Stimulated activated memory B cell treated with anti-CD40 and anti-IgM and Interleukin-4, amounts not matched to agents 10 μg/mL and 1 μg/mL and 100 μg/mL, for 72 hours (primary cell): ENCODE measurements at places on chromosomes 16 and 17.

DNA sequence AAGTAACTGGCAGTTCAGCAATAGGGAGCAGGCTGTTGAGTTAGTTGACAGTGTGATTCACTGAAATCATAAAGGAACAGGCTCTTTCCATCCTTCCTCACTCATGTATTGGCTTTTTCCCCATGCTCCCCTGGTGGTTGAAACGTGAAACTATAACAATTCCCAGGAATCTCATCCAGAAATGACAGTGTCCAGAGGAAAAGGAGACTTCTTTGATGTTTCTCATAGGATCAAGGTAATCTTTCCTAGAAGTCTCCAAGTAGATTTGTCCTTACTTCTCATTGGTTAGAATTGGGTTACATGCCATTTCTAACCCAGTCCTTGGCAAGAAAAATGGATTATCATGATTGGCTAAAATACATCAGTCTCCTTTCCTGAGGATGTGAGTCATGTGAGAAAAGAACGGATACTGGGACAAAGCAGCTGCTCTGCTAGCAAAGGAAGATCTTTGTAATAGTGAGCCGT, 14.4 kb downstream of the TTC19 start:
- no peak for ATAC-seq

- no peak for ATAC-seq
Measured at GRCh38 chr16:89378947-89379771, 111.2 kb downstream of the ANKRD11 start.

DNA sequence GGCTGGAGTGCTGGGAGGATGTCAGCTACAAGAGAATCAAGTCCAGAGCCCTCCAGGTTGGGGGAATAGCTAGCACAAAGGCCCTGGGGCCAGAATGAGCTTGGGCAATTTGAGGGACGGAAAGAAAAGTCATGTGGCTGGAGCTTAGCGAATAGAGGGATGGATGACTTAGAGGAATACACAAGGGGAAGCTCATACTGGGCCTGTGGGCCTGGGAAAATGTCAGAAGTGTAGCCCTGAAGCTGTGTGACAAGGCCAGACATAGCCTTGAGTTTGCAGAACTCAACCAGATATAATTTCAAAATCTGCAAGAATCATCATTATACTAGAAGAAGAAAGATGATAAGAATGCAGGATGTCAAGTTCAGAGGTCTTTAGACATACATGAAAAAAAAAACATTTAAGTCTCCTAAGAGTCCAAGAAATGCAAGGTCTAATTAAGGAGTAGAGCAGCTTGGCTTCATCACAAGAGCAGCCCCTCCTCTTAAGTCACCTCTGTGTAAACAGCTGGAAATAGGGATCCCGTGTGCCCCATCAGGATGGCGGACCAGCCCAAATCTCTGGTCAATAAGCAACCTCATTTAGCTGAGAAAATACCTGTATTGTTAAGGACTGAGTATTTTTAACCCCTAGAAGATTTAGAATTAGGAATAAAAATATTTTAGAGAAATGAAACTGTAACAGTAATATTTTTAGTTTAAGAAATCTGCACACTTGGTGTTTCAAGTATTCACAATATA, 66.6 kb downstream of the ABCC12 start:
- ATAC-seq, result no peak

- no peak for ATAC-seq
Measured at GRCh38 chr16:79563921-79564320, 36.6 kb downstream of the MAF start.

DNA sequence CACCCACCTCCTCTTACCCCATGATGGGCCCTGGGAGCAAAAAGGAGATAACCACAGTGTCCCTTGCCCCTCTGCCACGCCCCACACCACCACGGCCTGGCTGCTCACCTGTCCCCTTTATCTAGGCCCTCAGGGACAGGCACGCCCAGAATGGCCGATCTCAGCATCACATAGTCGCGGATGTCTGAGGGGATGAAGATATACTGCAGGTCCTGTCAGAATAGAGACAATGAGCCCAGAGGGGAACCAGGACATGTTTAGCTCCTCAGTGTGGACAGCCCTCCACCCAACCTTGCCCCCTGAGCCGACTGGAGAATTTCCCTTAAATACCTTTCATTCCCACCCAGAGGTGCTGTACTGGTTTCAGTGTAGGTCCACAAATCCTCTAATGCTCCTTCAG, 15.2 kb downstream of the ST6GALNAC2 start:
- ATAC-seq, result no peak

- no peak for ATAC-seq
Measured at GRCh38 chr16:89749637-89750036, 28.3 kb downstream of the ZNF276 start.

- no peak for ATAC-seq
Measured at GRCh38 chr17:36525113-36525512, 9.6 kb downstream of the MYO19 start.

DNA sequence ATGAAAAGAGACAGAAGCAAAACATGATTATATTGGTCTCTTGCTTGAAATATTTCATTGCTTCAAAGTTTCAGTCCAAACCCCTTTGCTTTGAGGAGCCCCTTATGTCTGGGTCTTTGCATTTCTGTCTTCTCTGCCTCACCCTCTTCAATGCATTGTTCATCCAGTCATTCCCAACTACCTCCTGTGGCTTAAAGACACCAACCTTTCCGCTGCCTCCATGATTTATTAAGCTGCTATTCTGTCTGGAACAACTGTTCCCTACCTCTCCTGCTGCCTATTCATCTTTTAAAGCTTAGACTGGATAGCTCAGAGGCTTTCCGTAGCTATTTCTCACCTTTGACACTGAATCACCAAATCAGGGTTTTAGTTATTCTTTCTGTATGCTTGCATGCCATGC, 2.3 kb downstream of the KRTAP3-2 start:
- no peak for ATAC-seq

- ATAC-seq, result peak; percentile 60
Measured at GRCh38 chr16:71895679-71896365, 491 bp downstream of the IST1 start.

GRCh38 chr17:64778240-64779097, 116.4 kb upstream of the SMURF2 start:
- ATAC-seq, result peak; percentile 17

- no peak for ATAC-seq
Measured at GRCh38 chr17:76011951-76012350, 11.3 kb downstream of the CDK3 start.

- no peak for ATAC-seq
Measured at GRCh38 chr16:28502290-28502689, 4.3 kb downstream of the IL27 start.

DNA sequence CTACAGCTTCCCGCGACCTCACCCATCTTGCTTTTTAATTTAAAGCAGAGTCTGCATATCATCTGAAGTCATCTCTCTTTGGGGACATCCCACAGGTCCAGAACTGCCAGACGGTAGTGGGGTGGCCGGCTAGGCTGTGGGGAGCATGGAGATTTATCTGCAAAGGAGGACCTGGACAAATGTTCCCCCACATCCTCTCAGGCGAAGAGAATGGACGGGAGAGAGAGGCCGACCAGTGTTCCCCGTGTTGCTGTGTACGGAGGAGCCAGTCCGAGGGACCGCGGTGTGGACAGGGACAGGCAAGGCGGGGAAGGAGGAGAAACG, 665 bp upstream of the MT1M start:
- no peak for ATAC-seq

GRCh38 chr16:2076072-2076865, 28.5 kb downstream of the TSC2 start:
- ATAC-seq, result no peak

- peak; percentile 65 for ATAC-seq
Measured at GRCh38 chr17:17724307-17725010, 43.2 kb downstream of the RAI1 start.

DNA sequence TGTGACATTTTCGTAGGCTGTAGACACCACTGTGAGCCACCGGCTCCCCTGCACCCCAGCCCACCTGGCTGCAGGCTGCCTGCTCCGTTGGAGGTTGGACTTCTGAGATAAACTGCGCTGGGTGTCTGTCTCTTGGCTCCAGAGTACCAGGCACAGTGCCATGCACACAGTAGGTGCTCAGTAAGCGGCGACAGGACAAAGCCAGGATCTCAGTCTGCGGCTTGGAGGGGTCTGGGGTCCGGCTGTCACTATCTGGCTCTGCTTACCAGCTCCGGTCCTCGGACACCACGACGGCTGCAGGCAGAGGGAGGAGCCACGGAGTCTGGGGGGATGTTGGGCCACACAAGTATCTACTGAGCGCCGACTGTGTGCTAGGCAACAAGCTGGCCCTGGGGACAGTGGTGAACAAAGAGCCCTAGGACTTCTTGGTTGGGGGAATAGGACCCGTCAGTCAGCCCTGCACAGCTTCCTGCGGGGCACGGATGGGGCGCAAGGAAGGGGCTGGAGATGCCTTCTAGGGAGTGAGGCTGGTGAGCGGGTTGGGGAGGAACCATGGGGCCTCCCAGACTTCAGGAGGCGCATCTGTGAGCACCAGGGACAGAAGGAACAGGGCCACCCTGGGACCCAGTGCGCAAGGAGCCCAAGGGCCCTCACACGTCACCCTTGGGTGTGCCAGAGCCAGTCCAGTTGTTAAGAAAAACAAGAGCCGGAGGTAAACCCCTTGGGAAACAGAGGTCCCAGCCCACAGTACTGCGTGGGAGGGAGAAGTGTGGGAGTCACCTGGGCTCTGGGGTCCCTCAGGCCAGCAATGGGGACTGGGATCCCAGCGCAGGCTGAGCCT, 17.3 kb downstream of the JPH3 start:
- ATAC-seq, result peak; percentile 3

DNA sequence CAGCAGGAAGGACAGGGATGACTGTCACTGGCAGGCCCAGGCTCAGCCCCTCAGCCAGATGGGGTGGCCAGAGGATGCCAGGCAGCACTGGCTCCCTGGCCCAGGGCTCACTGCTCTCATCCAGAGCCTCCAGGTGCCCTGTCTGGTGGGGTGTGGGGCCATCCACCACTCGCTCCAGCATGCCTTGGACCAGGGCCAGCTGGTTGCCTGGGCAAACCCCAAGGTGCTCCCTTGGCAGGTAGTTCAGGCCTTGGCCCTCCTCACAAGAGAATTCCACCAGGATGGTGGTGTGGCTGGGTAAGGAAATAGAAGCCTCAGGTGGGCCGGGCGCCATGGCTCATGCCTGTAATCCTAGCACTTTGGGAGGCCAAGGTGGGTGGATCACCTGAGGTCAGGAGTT, 29.4 kb downstream of the LGALS9 start:
- ATAC-seq, result no peak

GRCh38 chr16:85412911-85413520, 200.1 kb upstream of the GSE1 start:
- no peak for ATAC-seq

- peak; percentile 90 for ATAC-seq
Measured at GRCh38 chr16:21277927-21278706, at the start of gene CRYM. TSS of gene CRYM (minus strand) at chr16:21278290. CDS start at chr16:21278251, 39 bp downstream.

GRCh38 chr16:56211435-56211981, 20.2 kb downstream of the GNAO1 start:
- ATAC-seq, result no peak

GRCh38 chr17:44197980-44198720, 1.5 kb downstream of the ATXN7L3 start:
- peak; percentile 5 for ATAC-seq

- no peak for ATAC-seq
Measured at GRCh38 chr17:50908140-50908859, 42.1 kb upstream of the TOB1 start.

DNA sequence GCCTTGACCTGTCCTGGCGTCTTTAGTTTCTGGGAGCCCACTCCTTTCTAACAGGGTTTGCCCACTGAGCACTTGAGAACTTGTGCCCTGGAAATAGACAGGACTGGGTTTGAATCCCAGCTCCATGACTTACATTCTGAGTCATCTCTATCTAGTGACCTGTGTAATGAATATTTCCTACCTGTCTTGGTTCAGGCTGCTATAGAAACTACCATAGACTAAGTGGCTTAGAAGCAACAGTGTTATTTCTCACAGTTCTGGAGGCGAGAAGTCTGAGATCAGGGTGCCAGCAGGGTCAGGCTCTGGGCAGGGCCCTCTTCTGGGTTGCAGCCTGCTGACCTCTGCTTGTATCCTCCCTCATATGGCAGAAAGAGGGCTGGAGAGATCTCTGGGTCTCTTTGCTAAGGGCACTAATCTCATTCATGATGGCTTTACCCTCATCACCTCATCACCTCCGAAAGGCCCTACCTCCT, 110.7 kb upstream of the DHX40 start:
- no peak for ATAC-seq

GRCh38 chr17:83012200-83012785, 67.1 kb upstream of the METRNL start:
- no peak for ATAC-seq

- no peak for ATAC-seq
Measured at GRCh38 chr16:4461250-4462085, 13.0 kb downstream of the NMRAL1 start.

DNA sequence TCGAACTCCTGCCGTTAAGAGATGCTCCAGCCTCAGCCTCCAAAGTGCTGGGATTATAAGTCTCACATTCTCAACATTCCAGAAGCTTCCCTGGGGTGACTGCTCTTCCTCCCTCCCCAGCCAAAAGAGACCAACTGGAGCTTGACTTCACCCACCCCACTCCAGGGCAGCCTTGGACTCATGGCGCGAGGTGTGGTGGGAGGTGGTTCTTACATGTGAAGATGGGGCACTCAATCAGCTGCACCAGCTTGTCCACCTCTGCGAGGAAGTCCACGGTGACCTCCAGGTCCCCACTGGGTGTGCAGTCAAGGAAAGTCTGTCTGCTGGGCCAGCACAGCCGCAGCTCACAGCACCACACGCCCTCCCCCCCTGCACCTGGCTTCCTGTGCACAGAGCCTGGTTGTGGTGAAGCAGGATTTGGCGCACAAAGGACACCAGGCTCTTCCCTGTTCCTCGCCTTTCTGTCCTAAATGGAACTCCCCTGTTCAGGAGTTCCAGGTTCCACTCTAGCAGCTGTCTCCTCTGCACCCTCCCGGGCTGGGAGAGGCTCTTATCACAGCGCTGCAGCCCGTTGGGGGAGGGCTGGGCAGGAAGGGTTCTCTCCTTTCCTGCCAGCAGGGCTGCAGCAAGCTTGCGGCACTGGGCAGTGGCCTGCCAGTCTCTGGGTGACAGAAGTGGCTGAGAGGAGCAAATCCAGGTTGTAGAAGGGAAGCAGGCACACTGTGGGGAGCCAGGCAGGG, 9.6 kb upstream of the MTSS2 start:
- no peak for ATAC-seq

- no peak for ATAC-seq
Measured at GRCh38 chr17:39752241-39752881, 14.6 kb downstream of the GRB7 start.

GRCh38 chr17:38654411-38655398, 20.1 kb downstream of the EPOP start:
- ATAC-seq, result peak; percentile 68

GRCh38 chr17:64449545-64449944, 630 bp downstream of the MILR1 start:
- ATAC-seq, result no peak

GRCh38 chr17:66737524-66737923, 97.4 kb upstream of the CACNG5 start:
- no peak for ATAC-seq
